ENCODE measurements at places on chromosomes 12 and 14.

GRCh38 chr14:79822034-79822433, 389.3 kb downstream of the DIO2 start:
- no peak for DNase-seq

GRCh38 chr12:2338991-2339431, 286.2 kb downstream of the CACNA1C start:
- no peak for DNase-seq

GRCh38 chr12:57460841-57461275, 1.3 kb downstream of the GLI1 start:
- no peak for DNase-seq

GRCh38 chr12:29883941-29884554, 100.3 kb upstream of the TMTC1 start:
- no peak for DNase-seq

DNA sequence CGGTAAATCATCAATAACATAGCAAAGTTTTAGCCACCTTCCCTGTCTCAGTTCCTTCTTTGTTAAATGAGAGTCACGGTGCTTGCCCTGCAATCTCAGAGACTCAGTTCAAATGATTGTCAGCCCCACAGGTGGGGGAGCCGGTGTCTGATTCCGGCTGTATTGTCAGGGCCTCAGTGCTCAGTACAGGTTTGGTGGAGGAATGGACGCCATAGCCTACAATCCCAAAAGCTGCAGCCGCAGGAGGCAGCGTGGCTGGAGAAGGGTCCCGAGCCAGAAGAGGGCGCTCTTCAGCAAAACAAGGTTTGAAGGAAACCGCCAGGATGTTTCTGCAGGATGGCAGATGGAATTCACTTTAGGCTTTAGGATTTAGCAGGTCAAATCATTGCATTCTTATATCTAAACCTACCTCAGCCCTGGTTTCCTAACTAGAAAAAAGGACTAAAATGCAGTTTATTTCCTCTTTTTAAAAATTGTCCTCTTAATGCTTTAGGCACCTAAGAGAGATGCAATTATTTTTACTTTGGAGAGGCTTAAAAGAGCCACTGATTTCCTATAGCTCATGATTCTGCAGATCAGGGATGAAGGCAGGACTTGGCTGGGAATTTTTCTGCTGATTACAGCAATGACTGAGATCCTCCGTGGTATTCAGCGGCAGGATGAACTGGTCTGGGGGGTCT, 29.2 kb downstream of the FOS start:
- DNase-seq, result peak; percentile 66

GRCh38 chr14:68658943-68659931, 133.6 kb downstream of the ZFP36L1 start:
- DNase-seq, result no peak

GRCh38 chr12:12624498-12624992, 12.9 kb downstream of the CREBL2 start:
- DNase-seq, result no peak

DNA sequence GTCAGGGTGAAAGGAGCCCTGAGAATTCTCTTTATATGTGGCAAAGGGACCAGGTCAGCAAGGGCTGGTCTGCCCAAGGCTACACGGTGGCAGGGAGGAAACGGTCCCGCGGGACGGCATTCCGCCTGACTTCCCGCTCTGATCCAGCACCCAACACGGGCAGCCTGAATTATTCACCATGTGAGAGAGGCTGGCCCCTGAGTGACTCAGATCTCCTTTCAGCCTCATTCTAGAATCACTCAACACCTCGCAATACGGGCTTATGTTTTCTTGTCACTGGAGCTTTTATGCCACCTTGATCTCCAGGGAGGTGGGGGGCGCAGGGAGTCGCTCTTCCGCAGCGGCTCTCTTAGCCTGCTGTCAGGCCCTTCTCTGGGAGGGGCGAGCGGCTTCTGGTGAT, 8.5 kb downstream of the LRTM2 start:
- DNase-seq, result no peak

DNA sequence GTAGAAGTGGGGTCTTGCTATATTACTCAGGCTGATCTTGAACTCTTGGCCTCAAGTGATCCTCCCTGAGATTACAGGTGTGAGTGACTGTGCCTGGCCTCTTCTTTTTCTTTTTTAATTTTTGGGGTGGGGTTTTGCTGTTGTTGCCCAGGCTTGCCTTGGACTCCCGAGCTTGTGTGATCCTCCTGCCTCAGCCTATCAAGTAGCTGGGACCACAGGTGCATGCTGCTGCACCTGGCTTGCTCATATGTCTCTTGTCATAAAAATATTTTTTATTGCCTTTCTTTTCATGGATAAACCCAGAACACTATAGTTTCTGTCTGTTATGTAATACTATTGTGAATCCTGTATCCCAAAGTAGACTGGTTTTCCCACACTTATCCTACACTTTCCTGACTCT, 26.0 kb downstream of the SCYL2 start:
- no peak for DNase-seq

GRCh38 chr14:36863271-36863670, 201.6 kb downstream of the PAX9 start:
- no peak for DNase-seq

GRCh38 chr12:92098594-92099380, 46.9 kb downstream of the BTG1 start:
- DNase-seq, result no peak

DNA sequence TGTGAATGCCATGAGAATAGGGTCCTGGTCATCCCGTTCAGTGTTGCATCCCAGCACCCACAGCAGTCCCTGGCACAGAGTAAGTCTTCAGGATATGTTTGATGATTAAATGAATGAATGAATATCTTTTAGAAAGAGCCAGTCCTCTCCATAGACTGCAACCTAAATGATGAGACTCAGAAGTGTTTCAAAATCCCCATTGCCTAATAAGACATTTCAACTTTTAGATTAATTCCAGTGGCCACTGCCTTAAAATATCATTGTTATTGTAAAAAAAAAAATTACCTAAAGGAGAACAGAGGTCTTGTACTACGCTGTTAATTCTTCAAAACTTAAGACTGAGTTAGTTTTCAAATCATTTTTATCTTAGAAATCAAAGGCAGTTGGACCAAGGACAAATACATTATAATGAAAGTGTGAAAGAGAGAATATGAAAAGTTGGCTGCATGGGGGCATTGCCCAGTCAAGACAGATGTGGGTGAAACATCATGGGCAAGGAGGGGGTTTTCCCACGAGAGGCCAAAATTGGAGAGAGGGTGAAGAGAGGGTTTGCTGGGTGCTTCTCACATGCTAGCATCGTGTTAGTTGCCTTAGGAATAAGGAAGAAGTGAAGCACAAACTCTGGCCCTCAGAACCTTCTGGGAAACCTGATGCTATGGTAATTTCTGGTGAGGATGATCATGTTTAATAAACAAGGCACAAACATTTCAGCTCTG, 26.3 kb upstream of the CPM start:
- DNase-seq, result no peak

DNA sequence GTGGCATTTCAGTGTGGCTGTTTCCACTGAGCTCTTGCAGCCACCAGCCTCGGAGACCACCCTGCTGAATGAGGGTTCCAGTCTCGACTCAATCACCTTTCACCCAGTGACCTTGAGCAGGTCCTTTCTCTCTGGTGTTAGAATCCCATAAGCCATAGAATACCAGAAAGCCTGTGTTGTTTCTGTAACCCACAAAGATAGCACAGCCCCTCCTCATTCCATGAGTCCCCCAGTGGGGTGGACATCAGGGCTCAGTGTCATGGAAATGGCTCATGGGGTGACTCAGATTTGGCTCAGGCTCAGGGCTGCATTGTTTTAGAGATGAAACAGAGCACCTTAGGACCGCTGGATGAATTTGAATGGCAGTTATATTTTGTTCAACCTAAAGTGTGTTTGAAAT, 171.5 kb downstream of the PTPN11 start:
- DNase-seq, result no peak

DNA sequence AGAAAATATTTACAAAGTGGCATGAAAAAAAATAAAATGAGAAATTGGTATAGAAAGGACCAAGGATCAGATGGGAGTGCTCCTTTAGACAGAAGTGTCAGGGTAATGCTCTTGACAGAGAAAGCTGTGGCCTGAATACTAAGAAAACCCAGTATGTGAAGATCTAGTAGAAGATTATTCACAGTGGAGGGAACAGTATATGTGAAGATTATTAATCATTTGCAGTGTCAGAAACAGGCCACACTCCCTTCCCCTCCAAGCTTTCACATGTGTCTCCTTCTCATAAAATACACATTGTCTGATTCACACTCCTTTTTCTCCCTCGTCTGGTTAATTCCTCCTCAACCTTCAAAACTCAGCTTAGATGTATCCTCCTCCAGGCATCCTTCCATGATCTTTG, 41.3 kb downstream of the CAPS2 start:
- DNase-seq, result no peak

DNA sequence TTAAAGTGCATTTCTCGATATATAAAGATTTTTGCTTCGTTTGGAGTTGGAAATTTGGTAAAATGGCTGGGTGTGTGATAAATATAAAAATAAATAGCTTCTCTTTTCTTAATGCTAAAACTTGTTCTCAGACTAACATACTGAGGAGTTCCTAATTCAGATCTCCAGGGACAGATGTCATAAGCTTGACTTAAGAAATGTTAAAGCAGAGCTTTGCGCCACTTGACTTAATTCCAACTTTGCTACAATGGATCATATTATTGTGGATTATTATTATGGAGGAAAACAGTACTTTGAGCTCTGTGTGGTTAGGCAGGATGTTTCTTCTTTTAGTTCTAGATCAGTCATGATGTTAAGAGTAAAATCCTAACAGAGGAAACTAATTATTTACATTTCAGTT, 33.8 kb downstream of the GNG2 start:
- no peak for DNase-seq

DNA sequence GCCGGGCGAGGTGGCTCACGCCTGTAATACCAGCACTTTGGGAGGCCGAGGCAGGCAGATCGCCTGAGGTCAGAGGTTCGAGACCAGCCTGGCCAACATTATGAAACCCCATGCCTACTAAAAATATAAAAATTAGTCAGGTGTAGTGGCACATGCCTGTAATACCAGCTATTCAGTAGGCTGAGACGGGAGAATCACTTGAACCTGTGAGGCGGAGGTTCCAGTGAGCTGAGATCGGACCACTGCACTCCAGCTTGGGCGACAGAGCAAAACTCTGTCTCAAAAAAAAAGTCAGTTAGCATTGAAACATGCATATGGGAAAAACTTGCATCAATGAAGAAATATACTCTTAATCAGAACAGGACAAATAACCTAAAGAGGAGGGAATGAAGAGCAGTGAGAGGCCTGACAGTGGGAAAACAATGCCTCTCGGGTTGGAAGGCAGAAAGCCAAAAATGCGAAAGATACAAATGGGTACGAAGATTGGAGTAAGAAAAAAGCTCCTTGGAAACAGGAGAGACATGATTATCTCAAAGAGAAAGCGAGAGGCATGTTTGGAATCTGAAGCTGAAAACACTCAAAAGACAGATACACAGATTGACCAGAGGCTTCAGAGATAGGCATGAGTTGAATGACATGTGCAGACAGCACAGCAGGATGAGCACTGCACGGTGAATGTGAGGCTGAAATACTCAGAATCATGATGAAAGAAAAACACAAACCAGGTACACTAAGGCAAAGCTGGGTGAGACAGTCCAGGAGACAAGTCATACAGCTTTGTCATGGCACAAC, 30.6 kb downstream of the RESF1 start:
- DNase-seq, result no peak

DNA sequence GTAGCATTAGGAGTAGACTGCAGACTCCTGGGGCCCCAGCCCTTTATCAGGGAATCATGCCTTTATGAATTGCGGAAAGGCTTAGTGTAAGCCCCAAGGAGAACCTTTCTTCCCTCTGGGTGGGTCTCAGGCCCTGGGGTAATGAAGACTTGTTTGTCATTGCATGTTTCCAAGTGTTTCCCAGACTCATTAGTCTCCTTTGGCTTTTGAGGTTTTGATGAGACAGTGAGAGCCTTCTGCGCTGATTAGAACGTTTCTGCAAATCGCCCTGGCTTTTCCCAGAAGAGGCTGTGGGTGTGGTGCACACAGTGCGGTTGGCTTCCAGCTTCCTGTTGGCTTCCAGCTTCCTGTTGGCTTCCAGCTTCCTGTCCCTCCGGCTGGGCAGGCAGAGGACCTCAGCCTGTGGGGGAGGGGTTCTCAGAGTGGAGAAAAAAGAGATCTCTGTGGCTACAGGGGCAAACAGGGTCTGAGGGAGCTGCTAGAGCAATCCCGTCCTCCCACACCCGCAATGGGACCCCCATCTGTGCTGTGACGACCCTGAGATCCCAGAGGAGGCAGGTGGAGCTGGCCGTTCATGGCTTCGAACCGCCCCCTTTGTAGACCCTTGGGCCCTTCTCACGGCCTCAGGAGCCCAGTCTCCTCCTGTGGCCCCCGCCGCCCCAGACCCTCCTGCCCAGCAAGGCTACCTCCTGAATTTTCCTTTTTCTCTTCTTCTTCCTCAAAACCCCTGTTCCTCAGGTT, 42.1 kb downstream of the GPR68 start:
- DNase-seq, result no peak

DNA sequence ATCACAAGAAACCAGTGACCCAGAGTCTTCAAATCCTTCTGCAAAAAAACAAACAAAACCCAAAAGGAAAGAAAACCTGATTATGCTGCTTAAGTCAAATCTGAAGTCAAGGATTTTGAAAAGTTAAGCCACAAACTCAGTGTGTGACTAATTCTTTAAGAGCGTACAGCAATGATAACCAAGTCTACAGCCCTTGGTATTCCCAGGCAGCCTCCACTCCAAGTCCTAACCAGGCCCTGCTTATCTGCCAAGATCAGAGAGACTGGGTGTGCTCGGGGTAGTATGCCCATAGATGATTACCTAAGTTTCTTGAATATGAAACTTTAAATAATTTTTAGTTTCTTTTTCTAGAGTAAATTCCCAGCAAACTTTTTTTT, 13.1 kb downstream of the PGAM5 start:
- DNase-seq, result no peak

DNA sequence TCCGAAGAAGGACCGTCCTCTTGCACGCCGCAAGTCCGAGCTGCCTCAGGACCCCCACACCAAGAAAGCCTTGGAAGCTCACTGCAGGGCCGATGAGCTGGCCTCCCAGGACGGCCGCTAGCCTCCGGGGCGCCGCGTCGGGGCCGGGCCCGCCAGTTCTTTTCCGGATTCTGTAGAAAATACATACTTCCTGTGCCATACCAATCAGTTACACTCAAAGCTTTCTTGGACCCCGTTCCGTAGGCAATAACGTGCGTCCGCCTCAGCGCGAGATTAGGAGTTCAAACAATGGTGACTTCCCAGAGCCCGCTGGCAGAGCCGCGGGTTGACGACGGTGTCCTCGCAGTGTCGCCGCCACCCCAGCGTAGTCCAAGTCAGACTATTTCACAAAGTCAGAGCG, 39.2 kb upstream of the DYNC1H1 start:
- DNase-seq, result no peak

GRCh38 chr14:89531661-89532335, 114.8 kb upstream of the FOXN3 start:
- no peak for DNase-seq

DNA sequence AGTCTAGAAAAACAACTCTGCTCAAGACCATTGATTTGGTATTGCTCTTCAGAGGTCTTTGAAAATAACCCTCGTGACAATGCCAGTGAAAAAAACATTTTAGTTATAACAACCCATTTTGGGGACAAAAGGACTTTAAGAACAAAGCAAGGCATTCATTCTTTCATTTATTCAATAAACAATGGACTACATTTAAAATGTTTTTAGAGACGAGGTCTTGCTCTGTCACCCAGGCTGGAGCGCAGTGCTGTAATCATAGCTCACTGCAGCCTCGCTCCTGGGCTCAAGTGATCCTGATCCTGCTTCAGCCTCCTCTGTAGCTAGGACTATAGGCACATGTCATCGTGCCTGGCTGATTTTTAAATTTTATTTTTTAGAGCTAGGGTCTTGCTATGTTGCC, 7.7 kb upstream of the KICS2 start:
- DNase-seq, result no peak

Data from activated T-cell treated with anti-CD3 and anti-CD28 coated beads for 1 hour (primary cell).